ENCODE measurements at places on chromosomes 5 and 9.

DNA sequence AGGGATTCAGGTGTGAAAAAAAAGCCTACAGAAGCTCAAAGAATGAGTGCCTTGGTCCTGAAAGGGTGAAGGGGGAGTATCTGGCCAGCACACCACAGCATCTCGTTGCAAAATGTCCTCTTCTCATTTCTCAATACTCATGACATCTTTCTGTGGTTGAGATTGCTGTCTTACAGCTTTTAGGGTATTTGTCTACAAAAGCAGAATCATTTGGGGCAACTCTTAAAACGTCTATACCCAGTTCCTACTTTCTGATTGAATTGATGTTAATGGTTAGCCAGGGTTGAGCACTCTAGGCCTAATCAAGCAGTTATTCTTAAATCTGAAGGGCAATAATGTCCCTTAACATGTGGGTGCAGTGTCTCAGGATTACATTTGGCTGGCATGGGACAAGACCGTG lies 21.2 kb upstream of the PCSK5 start:
- DNase-seq, result no peak

- no peak for DNase-seq
These were observed 23.4 kb downstream of the C9orf50 start for GRCh38 chr9:129597355-129598088.

GRCh38 chr9:31314241-31314640 lies 1070.2 kb upstream of the ACO1 start:
- DNase-seq, result no peak

DNA sequence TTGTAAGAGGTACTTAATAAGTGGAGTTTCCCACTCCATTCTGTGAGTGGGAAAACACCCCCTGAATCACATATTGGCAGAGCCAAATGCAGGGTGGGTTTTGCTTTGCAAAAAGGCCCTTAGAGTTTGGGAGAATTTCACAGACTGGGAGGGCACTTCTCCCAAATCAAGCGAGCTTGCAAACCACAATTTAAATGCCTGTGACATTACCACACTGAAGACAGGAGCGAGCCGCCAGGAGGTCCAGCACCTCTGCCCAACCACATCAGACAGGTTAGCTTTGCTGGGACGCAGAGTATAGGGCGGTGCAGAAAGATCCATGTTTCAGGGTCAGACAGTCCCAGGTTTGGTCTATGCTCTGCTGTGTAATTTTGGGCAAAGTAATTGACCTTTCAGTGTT lies 2.3 kb downstream of the ALAD start:
- DNase-seq, result no peak

GRCh38 chr5:154277499-154277898 lies 87.0 kb downstream of the GALNT10 start:
- no peak for DNase-seq

- DNase-seq, result no peak
These were observed 15.2 kb upstream of the HOMER1 start for GRCh38 chr5:79529110-79529509.

DNA sequence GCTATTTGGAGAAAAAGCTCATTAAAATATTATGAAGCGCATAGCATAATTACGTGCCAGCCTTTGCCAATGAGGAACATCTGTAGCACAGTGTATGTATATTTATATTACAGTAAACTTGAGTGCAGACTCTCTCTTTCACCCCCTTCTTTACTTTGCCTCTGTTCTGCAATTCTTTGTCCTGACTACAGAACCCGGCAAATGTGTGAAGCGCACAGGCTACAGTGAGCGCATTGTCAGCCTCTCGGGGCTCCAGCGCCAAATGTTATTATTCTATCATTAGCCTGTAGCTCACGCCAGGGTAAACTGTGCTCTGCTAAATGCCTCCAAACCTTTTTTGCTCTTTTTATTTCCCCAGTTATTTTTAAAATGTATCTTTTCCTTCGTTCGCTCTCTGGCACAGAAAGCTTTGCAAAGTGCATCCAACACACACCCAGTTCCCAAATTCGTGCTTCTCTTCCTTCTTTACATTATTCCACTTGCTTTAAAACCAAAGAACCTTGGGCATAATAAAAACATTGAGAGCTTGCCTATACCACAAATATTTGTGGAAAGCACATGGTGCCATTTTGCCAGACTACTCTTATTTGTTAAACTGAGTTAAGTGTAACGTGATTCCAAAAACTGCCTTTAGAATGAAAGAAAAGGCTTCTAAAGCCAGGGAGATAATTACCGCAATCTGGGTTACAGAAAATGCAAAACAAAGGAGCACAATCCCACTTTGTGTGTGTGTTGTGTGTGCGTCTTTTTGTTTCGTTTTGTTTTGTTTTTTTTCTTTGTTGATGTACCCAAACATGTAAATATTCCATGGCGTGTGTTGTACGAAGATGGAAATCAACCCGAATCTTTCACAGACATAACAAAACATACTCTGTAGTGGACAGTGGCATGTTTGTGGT lies 164.1 kb upstream of the MPDZ start:
- no peak for DNase-seq

GRCh38 chr5:120765189-120765588 lies 301.1 kb downstream of the PRR16 start:
- no peak for DNase-seq

DNA sequence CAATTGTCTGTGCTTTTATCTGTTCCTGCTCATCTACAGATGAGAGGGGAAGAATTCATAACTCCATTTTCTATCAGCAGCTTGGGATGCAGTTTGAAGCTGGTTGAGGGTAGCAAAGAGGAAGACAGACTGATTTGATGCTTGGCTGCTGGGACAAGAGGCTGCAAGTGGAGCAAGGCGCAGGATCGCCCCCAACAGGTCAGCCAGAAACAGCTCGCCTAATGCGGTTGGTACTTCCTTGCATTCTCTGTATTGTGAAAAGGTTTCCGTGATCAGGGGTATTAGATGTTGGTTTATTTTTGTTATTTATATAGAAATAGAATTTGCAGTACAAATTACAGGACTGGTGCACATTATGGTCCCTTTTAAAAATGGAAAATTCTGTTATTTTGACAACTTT lies 40.6 kb downstream of the ZNF883 start:
- DNase-seq, result no peak

DNA sequence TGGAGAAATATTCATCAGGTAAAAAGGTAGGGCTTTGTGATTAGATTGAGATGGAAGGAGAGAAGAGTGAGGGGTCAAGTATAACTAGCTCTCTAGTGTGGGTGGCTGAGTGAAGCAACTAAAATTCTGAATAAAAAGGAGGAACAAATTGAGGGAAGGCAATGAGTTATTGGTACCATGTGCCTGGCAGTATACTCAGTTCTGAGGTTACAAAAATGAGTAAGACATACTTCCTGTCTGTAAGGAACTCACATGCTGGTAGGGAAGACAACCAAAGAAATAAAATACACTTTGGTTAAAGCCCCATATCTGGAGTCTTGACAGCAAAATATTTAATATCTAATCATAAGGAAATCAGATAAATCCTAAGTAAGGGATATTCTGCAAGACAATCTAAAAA lies 476.8 kb upstream of the C9orf72 start:
- no peak for DNase-seq

GRCh38 chr5:115855959-115856358 lies 14.2 kb downstream of the AP3S1 start:
- no peak for DNase-seq

DNA sequence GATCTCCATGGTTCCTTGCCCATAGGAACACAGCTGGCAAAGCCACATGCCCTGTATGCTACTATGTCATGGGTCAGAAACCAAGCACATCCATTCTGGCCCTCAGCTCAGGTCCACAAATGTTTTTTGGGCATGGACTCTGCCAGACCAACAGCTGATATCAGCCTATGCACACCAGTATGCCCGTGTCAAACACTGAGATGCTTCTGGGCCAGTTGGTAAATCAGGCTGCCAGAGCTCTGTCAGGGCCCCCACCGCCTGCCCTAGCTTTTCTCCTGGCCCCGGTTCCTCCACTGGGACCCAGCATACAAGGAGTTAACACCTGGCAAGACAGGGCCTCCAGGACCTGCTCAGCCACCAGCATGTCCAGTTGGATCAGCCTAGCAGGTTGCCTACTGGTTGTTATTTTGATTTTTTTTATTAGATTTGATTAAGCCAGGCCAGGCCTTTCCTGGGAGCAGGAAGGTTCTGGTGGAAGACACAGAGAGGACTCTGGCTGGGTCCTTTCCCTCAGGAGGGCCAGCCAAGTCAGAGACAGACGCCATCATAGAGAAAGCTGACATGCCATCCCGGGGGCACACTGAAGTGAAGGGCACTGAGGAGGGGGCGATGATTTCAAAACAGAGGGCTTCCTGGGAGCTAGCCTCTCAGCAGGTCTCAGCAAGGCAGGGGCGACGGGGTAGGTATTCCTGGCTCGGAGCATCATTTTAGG lies 65.8 kb downstream of the TSTD2 start:
- no peak for DNase-seq

DNA sequence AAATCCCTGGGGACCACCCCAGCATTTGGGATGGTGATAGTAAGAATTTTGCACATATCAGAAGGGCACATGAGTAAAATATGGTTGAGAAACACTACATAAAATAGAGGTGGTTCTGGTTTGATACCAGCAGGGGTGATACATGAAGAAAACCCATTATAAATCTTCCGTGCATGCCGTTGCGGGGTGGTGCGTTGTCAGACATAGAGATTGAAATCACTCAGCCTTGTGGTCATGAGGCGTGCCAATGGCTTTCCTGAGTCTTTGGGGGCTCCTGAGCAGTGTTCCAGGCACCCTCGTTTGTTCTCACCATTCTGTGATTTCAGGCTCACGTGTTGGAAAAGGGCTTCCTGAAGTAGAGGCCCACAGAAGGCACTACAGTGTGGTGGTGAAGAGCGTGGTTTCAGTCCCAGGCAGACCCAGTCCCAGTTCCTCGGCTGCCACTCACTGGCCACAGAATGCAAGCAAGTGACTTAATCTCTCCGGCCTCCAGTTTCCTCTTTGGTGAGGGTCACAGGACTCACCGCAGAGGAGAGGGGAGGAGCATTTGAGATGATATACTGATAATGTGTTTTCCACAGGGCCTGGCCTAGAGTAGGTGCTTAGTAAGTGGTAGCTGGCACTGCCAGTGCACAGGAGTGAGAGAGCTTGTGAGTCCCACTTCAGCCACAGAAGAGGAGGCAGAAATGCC lies 20.5 kb upstream of the GLRX start:
- DNase-seq, result peak; percentile 83

- no peak for DNase-seq
These were observed 24.3 kb upstream of the AFF4 start for GRCh38 chr5:132987531-132988408.

DNA sequence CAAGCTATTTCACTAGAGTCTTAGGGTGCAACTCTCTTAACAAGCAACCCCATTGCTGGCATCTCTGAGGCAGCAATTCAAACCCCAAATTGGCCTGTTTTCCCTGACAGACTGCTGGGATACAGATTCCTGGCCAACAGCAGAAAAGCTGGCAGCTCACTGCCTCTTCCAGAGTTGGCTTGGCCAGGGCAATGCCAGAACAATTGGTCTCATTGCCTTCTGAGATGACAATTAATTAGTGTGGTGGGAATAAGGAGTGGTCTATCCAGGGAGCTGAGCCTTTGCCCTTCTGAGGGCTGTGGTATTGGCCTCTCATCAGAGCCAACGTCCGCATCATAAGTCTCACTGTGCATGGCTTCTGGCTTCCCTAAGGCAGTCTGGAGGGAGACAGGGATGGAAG lies 183.2 kb downstream of the GNAQ start:
- no peak for DNase-seq

DNA sequence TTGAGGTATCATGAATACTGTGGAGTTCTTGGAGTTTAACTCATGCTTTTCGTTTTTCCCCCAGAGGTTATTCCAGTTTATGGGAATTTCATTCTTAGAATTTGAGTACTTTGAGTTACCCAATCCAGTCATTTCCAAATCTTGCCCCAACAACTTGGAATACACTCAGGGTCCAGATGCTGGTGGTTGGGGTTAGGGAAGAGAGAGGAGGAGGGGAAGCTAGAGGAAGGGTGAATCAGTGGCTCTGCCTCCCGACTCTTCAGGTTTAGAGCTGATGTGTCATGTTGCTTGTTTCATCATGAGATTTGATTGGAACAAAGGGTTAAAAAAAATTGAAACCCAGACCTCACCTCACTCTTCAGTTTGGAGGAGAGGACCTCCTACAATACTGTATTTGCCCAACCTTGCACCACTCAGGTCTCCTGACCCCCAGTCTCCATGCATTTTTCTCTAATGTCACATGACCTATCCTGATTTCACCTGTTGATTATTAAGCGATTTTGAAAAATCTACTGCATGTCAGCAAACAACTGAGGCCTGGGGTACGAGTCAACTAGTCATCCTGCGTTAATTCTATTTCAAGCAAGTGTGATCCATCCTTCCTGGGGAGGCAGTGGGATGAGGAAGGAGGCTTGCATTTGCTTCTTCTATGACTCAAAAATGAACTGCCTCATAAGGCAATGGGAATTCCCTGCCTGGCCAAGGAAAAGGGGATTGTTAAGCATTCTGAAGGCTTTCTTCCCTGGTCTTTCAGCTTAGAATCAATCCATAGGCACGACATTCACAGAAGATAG lies 6.2 kb upstream of the SLC1A3 start:
- DNase-seq, result no peak

DNA sequence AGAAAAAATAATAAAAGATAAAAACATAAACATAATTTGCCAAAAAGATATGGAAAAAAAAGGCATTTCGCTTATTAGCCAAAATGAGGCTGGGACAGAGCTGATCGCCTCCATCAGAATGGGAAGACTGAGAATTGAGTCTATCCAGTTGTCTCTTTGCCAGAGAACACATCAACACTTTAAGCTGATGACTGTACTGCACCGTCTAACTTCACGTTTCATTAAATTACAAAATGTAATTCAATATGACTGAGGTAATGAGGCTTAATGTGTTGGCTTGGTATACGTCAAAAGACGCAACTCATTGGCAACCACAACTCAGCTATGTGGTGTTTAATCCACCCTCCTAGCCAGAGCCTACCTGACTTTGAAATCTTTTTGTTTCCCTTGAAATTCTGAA lies 462.7 kb upstream of the CD180 start:
- DNase-seq, result no peak

- DNase-seq, result peak; percentile 48
These were observed 668 bp downstream of the ETF1 start for GRCh38 chr5:138542180-138542955.

- no peak for DNase-seq
These were observed 372.3 kb downstream of the CDH18 start for GRCh38 chr5:19615661-19616060.

DNA sequence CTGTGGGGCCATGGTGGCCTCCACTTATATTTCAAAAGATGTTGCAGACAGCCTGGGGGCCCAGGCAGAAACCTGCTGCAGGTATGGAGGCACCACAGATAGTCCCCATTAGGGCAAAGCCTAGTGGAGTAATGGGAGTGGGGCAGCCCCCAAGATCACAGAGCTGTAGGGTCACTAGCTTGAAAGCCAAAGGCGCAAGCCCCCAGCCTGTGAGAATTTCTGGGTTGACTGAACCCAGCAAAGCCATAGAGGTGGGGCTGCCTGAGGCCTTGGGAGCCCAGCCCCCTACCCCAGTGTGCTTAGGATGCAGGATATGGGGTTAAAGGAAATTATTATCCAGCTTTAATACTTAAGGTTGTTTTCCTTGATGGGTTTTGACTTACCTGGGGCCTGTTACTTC lies 165.3 kb upstream of the FBN2 start:
- no peak for DNase-seq

All from activated T-cell treated with anti-CD3 and anti-CD28 coated beads, Interleukin-2, amount 50 U/mL, for 48 hours (primary cell).